ENCODE measurements at places on chromosomes 7 and 10.
A peak's percentile ranks its signal among the peaks of the same experiment; 100 is the strongest.

DNA sequence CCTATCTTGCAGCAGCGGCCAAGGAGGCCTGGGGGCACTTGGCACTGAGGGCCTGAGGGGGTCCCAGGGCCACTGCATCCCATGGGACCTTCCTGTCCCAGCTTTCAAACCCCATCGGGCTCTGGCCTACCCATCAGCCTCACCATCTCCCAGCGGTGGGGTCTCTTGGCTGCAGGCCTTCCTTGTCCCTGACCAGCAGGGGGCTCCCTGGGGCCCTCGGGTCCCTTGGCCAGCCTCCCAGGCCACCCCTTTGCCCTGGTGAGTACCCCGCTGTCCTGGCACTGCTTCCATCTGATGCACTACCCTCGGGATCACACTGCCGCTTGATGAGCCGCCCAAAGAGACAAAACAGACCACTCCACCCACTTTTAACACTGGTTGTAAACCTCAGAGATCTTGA lies 43.5 kb downstream of the YKT6 start:
- no peak for DNase-seq

GRCh38 chr7:130479716-130480400 lies 12.0 kb upstream of the MEST start:
- no peak for DNase-seq

DNA sequence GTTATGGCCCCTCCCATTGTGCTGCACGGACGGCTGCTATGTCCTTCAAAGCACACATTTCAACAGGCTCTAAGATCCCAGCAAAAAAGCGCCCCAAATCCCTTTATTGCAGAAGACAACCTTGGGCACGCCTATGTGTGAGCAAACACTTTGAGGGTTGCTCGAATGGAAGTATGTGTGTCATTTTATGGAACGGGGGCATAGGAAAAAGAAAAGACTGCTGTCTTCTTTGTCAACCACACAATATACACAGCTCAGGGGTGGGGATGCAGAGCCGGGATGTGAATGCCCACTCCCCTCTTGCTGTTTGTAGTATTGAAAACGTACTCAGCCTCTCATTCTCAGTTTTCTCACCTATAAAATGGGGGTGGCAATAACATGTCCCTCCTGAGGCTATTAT lies 32.0 kb downstream of the C10orf53 start:
- no peak for DNase-seq

DNA sequence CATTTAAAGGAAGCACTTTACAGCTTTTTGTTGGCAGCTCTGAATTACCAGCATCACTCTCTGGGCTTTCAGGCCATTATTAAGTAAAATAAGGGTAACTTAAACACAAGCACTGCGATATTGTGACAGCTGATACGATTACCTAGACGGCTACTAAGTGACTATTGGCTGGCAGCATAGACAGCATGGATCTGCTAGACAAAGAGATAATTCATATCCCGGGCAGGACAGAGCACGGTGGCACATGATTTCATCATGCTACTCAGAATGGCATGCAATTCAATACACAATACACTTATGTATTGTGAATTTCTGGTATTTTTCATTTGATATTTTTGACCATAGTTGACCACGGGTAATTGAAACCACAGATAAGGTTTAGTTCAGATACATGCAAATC lies 522.0 kb upstream of the LRRN3 start:
- no peak for DNase-seq

DNA sequence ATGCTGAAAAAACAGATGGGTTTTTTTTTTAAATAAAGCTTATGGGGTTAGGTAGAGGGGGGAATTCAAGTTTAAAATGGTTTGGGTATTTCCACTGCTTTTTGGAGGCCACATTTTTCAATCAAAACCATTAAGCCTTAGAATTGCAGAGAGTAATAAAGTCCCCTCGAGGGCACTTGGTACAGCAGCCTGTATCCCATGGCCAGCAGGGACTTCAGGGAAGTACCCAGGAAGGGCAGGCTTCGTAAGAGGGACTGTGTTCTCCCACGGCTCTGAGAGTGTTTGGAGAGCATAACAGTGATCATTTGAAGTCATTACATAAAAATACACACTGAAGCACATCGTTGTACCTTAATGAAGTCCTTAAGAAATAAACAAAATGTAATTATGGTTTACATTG lies 432.7 kb downstream of the DPP6 start:
- no peak for DNase-seq

DNA sequence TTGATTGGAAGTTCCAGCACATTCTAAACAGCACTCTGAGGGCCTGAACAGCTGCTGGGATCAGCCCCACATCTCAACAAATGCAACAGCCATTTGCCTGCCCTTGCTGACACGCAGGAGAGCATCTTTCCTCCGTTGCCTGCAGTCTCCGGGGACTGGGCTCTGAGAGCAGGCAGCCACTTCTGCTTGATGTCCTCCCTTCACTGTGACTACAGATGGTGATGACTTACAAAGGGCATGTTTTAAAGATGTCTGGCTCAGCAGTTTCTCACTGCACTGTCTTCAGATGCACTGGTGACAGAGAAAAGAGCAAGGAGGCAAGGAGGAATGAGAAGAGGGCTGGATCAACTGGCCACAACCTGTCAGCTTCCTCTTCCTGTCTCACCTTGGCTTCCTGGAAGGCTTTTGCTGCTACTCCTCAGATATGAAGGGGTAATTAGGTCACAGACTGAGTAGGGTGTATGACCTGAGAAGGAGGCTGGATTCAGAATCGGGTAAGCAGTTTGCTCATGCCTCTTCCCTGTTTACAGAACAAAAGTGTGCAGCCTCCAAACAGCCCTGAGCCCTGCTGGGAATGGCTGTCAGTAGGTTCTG lies 143.5 kb upstream of the GHITM start:
- no peak for DNase-seq

GRCh38 chr7:102119213-102119651 lies 167.4 kb upstream of the SH2B2 start:
- DNase-seq = no peak

GRCh38 chr10:131035779-131036178 lies 275.7 kb downstream of the TCERG1L start:
- no peak for DNase-seq

DNA sequence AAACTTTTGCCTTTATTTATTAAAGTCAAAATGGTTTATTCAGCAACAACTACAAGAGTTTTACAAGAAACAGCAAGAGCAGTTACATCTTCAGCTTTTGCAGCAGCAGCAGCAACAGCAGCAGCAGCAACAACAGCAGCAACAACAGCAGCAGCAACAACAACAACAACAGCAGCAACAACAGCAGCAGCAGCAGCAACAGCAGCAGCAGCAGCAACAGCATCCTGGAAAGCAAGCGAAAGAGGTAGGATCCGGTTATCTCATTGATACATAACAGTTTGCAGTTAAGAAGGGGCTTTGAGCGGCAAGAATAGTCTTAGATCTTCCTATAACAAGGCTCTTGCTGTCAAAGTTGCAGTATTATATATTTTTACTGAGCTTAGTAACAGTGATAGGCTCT lies 215.1 kb downstream of the FOXP2 start:
- DNase-seq = peak; percentile 15

DNA sequence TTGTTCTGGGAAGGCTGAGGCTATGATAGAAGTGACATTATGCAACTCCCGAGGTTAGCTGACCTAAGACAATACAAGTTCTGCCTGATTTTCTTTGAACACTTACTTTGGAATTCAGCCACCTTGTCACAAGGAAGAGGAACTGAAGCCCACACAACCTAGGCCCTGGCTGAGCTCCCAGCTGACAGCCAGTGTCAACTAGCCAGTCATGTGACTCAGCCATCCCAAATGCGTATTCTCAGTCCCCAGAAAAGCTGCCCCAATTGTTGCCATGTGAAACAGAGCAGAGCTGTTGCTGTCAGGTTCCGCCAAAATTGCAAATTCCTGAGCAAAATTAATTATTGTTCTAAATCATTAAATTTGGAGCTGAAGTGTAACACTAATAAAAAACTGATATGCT lies 1010.0 kb downstream of the XPNPEP1 start:
- DNase-seq = peak; percentile 1

DNA sequence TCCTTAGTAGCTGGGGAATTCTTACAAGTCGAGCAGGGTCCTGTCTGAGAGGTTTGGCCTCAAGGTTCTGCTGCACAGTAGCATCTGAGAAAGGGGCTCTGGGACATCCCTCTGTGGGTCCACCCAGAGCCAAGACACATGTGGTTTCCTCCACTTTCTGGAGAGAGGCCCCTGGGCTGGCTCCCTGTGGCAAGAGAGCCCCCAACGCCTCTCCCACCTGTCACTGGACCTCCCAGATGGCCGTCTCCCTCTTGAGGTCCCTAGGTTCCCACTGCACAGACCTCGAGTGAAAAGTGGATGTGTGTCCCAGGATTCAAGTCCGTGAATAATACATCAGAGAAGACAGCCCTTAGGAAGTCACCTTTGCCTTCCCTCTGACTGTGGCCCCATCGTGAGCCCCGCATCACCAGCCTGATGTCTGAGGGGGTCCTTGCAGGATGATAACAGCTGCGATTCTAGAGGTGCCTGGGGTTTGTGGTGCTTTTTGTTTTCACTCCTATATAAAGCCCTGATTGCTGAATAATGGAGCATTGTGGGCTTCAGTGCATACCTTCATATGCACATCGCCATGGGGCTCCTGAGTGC lies 319.0 kb downstream of the GLRX3 start:
- DNase-seq = no peak

GRCh38 chr10:2680821-2681220 lies 386.5 kb upstream of the PFKP start:
- no peak for DNase-seq

GRCh38 chr10:4270116-4270515 lies 485.1 kb upstream of the KLF6 start:
- peak; percentile 45 for DNase-seq

DNA sequence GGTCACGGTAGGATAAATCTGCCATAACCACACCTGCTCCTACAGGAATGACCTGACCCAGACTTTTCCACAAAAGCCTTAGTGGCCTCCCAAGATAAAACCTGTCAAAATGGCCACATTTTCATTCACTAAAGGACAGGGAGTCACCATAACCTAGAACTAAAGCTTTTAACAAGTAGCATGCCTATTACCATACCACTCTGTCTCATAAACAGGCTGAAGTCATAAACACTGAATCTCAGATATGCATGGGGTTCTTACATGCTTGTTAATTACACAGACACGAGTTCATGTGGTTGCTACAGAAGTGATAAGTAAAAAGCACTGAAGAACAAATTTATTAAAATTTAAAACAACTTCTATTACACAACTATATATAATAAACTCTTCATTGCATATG lies 56.0 kb downstream of the HIPK2 start:
- DNase-seq = no peak

DNA sequence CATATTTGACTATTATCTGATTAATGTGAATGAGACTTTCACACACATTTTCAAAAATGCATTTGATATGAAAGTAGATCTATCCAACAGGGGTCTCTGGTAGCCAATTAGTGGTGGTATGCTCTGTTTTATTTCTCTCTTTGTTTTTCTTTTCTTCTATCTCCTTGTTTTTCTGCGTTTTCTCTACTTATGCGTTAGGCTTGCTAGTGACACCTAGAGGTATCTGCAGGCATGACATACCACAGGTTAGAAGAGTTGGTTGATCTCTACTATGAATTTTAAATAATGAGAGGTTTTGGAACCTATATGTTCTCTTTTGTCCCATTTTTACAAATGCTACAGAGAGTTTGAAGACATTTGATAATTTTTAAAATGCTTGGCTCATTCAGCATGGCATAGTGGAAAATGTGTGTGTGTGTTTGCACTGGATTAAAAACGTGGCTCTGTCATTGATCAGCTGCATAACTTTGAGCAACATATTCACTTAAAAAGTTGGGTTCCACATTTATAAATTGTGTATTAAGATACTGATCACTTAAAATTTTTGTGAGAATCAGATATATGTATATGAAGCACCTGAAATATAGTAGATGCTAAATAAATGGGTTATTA lies 28.1 kb upstream of the PLXDC2 start:
- DNase-seq = no peak

DNA sequence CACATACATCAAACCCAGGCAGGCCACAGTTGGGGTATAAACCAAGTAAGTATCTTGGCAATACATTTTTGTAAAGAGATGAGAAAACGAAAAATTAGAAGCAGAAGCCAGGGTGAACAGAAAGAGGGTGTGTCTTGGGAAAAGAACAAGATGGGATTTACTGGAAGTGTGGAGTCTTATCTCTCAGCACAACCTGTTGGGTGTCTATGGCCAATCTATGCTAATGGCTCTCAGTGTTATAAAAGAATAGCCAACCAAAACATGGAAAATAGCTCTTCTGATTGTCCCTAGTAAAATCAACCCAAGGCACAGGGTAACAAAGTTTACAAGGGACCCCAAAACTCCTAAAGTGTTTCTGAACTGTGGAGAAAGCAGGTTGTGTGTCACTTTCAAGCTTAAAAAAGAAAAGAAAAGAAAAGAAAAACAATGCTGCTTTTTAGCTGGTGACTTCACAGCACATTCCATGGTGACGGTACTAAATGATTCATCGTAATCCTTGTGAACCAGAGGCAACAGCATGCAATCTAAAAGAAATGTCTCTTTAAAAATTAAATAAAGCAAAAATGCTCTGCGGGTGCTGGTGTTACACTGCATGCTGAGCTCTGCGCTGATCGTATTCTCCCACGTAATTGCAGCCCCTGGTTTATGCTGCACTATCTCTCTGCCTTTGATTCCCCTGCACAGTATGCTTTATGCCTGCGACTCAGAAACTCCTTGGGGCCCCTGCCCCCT lies 100.8 kb downstream of the C10orf90 start:
- no peak for DNase-seq

DNA sequence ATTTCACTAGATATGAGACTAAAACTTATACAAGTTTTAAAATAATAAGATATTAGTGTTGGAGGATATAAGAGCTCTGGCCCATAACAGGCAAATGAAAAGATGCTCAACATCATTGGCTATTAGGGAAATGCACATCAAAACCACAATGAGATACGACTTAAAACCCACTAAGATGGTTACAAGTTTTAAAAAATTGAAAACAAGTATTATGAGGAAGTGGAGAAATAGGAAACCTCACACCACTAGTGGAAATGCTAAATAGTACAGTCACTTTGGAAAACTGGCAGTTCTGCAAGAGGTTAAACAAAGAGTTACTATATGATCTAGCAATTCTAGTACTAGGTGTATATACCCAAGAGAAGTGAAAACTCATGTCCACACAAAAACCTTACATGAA lies 17.2 kb downstream of the PANK1 start:
- no peak for DNase-seq

Data from ELF-1 (cell line).